Muscle of leg (tissue), 16 donors: ENCODE measurements at places on chromosomes 5 and 9. TPM values are rescaled to one million over a fixed set of nuclear protein-coding genes. Genes with fewer than 3 reads are reported as not detected.

MEIKIN gene
- total RNA-seq, result not detected

GRCh38 chr9:125904155-125904851, 157.1 kb downstream of the PBX3 start:
- H3K36me3 ChIP-seq, result no peaks in the 10 kb centered on the region
- no peak overlapping the region for H3K27ac ChIP-seq
- no peaks in the 10 kb centered on the region for H3K27me3 ChIP-seq
- H3K4me1 ChIP-seq, result no peaks in the 10 kb centered on the region

MEGF10 gene
- 41.5 TPM for total RNA-seq

- peaks cover 46% of the 10 kb centered on the region for H3K4me1 ChIP-seq
- H3K27ac ChIP-seq, result peak overlapping the region; percentile 71
- no peaks in the 10 kb centered on the region for H3K27me3 ChIP-seq
- peak overlapping the region; percentile 75 for H3K4me3 ChIP-seq
- H3K36me3 ChIP-seq, result peaks cover 17% of the 10 kb centered on the region
- DNase-seq, result peak; percentile 77
Measured at GRCh38 chr9:127567035-127567729, 44.9 kb upstream of the STXBP1 start.

- no peaks in the 10 kb centered on the region for H3K4me1 ChIP-seq
- no peaks in the 10 kb centered on the region for H3K36me3 ChIP-seq
- no peak overlapping the region for H3K4me3 ChIP-seq
- no peak for DNase-seq
- no peaks in the 10 kb centered on the region for H3K27me3 ChIP-seq
Measured at GRCh38 chr5:130975299-130975698, 189.8 kb downstream of the HINT1 start.

INSL6 gene
- not detected for total RNA-seq

GRCh38 chr5:139658501-139658927, 10.4 kb downstream of the CXXC5 start:
- H3K4me1 ChIP-seq, result peaks cover 98% of the 10 kb centered on the region
- H3K36me3 ChIP-seq, result peaks cover 16% of the 10 kb centered on the region
- peak overlapping the region; percentile 92 for H3K27ac ChIP-seq
- no peaks in the 10 kb centered on the region for H3K27me3 ChIP-seq

- no peak for DNase-seq
- H3K4me1 ChIP-seq, result no peaks in the 10 kb centered on the region
- no peak overlapping the region for H3K27ac ChIP-seq
- no peaks in the 10 kb centered on the region for H3K27me3 ChIP-seq
Measured at GRCh38 chr9:14542071-14542470, 151.2 kb downstream of the ZDHHC21 start.

GRCh38 chr5:130385656-130386055, 481.4 kb downstream of the CHSY3 start:
- H3K4me3 ChIP-seq, result no peak overlapping the region
- H3K27me3 ChIP-seq, result no peaks in the 10 kb centered on the region

CCNI2 gene
- not detected for total RNA-seq

IER5L gene
- total RNA-seq, result 7.2 TPM

OBP2B gene
- total RNA-seq, result not detected

GRCh38 chr5:16690243-16690852, 73.6 kb upstream of the RETREG1 start:
- no peaks in the 10 kb centered on the region for H3K4me1 ChIP-seq
- no peak overlapping the region for H3K27ac ChIP-seq
- no peak for DNase-seq
- no peak overlapping the region for H3K4me3 ChIP-seq

GRCh38 chr5:104367978-104368377, 805.4 kb upstream of the NUDT12 start:
- no peak overlapping the region for H3K4me3 ChIP-seq
- no peak for DNase-seq
- H3K4me1 ChIP-seq, result no peaks in the 10 kb centered on the region
- no peaks in the 10 kb centered on the region for H3K27me3 ChIP-seq
- H3K27ac ChIP-seq, result no peak overlapping the region

DNA sequence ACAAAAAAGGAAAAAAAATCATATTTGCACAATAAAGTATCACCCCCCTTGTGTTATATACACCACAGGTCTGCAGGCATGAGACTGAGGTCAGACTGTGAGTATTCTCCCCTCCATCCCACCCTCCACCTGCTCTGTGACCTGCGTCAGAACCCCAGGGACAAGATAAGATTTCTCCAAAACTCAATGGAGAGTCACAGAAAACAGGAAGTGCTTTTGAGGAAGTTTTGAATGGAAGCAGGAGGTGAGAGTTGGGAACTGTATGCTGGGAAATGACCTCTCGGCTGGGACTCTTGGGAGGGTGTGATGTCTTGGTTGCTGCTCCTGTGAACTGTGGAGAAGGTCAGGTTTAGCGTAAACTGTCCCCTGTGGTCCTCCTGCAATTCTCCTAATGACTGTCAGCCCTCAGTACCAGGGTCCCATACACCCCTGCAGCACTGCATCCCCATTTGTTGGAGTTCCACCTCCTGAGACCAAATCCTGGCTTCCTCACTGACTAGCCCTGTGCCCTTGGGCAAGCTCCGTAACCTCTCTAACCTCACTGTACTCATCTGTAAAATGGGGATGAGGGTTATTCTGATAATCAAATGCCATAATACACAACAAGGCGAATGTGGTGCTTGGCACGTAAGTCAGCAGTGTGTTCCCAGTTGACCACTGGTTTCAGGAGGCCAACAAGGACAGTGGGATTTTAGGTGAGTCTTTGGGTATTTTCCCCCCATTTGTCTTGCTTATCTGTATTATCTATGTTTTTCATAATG, 6.9 kb upstream of the CTSL start:
- no peak overlapping the region for H3K27ac ChIP-seq
- no peak overlapping the region for H3K4me3 ChIP-seq
- no peaks in the 10 kb centered on the region for H3K36me3 ChIP-seq
- no peaks in the 10 kb centered on the region for H3K4me1 ChIP-seq
- H3K27me3 ChIP-seq, result no peaks in the 10 kb centered on the region
- DNase-seq, result no peak

PAEP gene
- total RNA-seq, result not detected

DNA sequence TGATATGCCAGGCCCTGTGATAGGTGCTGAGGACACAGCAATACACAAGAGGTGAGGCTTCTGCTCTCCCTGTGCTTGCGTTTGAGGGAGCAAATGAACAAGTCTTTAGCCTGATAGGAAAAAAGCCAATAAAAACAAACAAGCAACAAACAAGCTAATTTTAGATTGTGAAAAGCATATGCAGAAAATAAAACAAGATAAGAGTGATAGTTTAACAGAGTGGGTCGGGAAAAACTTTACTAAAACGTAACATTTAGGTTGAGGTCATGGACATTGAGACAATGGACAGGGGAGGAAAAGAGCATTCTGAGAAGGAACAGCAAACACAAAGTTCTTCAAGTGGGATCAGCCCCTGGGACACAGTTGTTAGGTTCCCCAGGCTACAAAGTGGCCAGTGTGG, 4.3 kb downstream of the SMIM3 start:
- DNase-seq, result no peak
- peak overlapping the region; percentile 76 for H3K27ac ChIP-seq
- no peaks in the 10 kb centered on the region for H3K36me3 ChIP-seq
- no peaks in the 10 kb centered on the region for H3K27me3 ChIP-seq
- H3K4me1 ChIP-seq, result peaks cover 53% of the 10 kb centered on the region
- no peak overlapping the region for H3K4me3 ChIP-seq

FST gene
- total RNA-seq, result 32.4 TPM

TRMT10B gene
- total RNA-seq, result 4.8 TPM

DNA sequence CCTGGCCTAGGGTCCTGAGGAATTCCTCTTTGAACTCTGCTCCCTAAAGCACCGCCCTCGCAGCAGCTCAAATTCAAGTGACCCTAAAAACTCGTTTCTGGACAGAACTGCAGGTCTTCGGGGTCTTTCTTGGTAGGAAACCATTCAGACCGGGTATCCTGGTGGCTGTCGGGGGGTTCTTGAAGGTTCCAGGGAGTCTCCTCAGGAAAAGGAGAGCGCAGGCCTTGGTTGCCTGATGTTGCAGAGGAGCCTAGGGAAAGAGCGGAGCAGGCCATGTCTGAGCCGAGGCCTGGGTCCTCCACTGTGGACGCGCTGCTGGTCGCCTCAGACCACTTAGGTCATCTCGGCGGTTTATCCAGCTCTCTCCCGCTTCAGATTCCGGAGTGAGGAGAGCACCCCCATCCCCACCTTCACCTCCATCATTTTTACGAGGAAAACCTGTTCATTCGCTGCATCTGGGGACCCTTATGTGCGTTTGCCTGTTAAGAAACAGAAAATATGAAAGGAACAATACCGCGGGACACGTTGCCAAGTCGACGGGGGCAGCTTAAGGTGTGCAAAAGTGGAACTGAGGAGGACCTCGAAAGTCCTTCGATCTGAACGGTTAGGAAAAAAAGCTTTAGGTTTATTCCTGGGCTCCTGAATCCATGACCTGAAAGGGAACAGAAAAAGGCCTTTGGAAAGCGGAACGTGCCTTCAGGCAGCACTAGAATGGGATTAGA, 299.4 kb downstream of the PARP8 start:
- H3K27ac ChIP-seq, result no peak overlapping the region
- H3K4me1 ChIP-seq, result peaks cover 52% of the 10 kb centered on the region
- H3K4me3 ChIP-seq, result no peak overlapping the region
- H3K36me3 ChIP-seq, result no peaks in the 10 kb centered on the region

SNX18 gene
- total RNA-seq, result 26.9 TPM

DNA sequence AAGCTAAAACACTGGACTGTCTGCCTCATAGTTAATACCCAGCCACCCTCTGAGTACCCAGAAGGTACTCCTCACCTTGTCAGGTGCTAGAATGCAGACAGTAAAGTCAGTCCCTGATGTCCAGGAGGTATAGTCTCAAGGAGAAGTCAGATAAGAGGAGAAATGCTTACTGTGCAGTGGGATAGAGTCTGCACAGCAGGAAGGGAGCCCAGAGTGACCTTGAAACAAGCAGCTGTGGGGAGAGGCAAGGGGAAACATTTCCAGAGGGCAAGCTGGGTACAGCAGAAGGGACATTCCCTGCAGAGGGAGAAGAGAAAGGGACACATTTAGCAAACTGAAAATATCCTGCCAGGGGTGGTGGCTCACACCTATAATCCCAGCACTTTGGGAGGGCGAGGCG, 122.7 kb downstream of the GCNT1 start:
- no peak overlapping the region for H3K4me3 ChIP-seq
- no peak for DNase-seq
- no peaks in the 10 kb centered on the region for H3K27me3 ChIP-seq
- no peak overlapping the region for H3K27ac ChIP-seq
- H3K36me3 ChIP-seq, result no peaks in the 10 kb centered on the region

GRCh38 chr5:90655423-90655822, 96.8 kb downstream of the ADGRV1 start:
- no peak overlapping the region for H3K27ac ChIP-seq
- H3K4me1 ChIP-seq, result no peaks in the 10 kb centered on the region
- H3K27me3 ChIP-seq, result no peaks in the 10 kb centered on the region
- no peaks in the 10 kb centered on the region for H3K36me3 ChIP-seq

GRCh38 chr5:78547731-78548615, 100.6 kb downstream of the LHFPL2 start:
- peak; percentile 99 for DNase-seq
- no peak overlapping the region for H3K4me3 ChIP-seq
- H3K27me3 ChIP-seq, result no peaks in the 10 kb centered on the region
- H3K4me1 ChIP-seq, result peaks cover 57% of the 10 kb centered on the region

- no peak overlapping the region for H3K4me3 ChIP-seq
- H3K27me3 ChIP-seq, result no peaks in the 10 kb centered on the region
- H3K4me1 ChIP-seq, result peaks cover 35% of the 10 kb centered on the region
Measured at GRCh38 chr5:143231416-143231815, 172.1 kb downstream of the NR3C1 start.

DNA sequence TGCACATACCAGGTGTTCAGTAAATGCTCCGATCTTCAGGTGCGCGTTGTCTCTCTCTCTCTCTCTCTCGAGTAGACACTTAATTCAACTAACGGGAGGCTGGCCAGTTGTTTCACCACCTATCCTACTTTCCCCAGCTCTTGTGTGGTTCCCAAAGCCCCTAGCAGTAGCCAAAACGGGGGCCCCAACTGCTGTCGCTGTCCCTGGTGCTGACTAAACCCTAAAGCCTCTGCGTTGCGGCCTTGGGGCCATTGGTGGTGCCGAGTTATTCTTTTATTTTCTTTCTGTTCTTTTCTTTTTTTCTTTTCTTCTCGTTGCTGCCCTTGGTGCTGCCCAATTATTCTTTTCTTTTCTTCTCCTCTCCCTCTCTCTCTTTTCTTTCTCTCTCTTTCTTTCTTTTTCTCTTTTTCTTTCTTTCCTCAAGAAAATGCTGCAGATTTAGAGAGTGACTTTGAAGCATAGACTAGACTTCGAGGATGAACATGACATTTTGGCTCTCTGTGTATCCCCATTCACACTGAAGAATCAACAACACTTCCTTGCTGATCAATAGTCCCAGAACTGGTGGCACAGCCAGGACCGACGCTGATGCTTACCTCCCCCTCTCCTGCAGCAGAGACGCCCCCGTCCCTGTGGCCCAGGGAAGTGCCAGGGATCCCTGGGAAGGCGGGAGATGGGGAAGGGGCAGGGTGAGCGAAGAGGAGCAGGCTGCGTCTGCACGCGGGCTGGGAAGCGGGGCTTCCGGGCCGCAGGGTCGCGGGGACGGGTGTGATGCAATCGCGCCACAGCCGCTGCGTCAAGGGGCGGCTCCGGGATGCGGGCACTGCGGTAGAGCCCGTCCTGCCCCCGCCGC, at the start of gene FBLL1:
FBLL1 (plus strand) TSS at position 785 of the 853 bp plus-strand sequence. CDS start 200 bp downstream, outside the sequence.
- peak; percentile 69 for DNase-seq
- peaks cover 7% of the 10 kb centered on the region for H3K4me1 ChIP-seq
- H3K27ac ChIP-seq, result no peak within 1 kb of the TSS
- peak within 1 kb of the TSS; percentile 34 for H3K4me3 ChIP-seq
